D341Med (cell line): ENCODE measurements at places on chromosomes 6 and 20.

- DNase-seq: no peak
Observed at GRCh38 chr6:154343473-154344308, 12.9 kb downstream of the IPCEF1 start.

GRCh38 chr20:6333110-6333509, 210.3 kb upstream of the FERMT1 start:
- DNase-seq: no peak

GRCh38 chr6:21202521-21202920, 391.0 kb upstream of the SOX4 start:
- no peak for DNase-seq

DNA sequence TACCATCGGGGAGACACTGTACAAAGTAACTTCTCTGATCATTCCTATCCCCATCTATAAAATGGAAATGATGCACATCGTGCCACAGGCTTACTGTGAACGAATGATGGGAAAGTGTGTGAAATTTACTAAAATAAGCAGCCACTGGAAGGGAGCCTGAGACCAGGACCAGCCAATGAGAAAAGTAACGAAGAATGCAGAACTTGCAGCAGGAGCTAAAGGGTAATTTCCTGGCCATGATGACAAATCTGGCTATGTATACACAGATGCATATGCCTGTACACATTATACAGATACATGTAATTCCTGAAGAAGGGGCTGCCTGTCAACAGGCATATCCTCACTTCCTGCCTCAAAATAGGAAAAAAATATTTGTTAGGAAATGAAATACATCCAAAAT, 47.4 kb downstream of the GMDS start:
- no peak for DNase-seq

- no peak for DNase-seq
Observed at GRCh38 chr6:12408752-12409151, 118.6 kb downstream of the EDN1 start.

DNA sequence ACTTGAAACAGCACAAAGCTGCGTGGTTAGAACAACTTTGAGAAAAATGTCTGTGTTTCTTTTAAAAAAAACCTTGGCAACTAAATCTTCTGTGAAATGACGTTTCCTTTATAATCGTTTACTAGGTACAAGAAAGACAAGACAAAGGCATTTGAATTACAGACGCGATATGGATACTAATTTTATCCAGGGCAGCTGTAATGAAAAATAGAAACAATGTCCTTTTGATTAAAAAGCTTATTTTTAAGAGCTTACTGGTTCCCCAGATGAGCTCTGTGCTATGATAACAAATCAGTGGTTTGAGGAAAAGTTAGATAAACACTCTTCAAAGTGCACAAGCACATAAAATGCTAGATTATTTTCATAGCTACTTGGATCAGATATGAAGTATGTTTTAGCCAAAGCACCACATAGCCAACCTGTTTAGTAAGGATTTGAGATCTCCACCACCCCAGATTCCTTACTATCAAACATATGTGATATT, 1.6 kb upstream of the SYNCRIP start:
- no peak for DNase-seq

DNA sequence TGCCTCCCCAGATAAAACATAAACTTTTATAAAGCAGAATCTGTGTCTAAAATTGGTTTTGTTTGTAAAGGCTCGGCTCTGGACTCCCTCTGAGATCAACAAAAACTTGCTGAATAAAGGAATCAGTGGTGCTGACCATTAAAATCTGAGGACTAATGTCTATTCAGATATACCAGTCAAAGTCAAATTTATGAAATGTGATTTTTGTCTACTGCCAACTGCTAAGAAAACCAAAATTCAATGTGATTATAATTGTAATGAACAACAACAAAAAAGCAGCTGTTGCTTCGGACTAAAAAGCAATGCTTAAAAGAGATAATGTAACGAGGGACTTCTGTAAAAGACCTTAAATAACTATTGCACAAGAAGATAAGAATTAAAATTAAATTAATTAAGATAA, 26.6 kb downstream of the PRKN start:
- DNase-seq: no peak
